ENCODE measurements at places on chromosomes 3 and 15. TPM values are rescaled to one million over a fixed set of nuclear protein-coding genes. Genes with fewer than 3 reads are reported as not detected.

CLDN16 gene
- total RNA-seq = not detected

PODXL2 gene
- 2.2 TPM for total RNA-seq

DPPA2 gene
- total RNA-seq = not detected

GRCh38 chr3:163468531-163469335 is 1609.6 kb downstream of the SI start:
- H3K4me1 ChIP-seq = no peaks in the 10 kb centered on the region
- no peak overlapping the region for H3K27ac ChIP-seq
- no peak for DNase-seq
- H3K27me3 ChIP-seq = no peaks in the 10 kb centered on the region
- H3K36me3 ChIP-seq = no peaks in the 10 kb centered on the region
- no peak overlapping the region for H3K4me3 ChIP-seq

GRCh38 chr15:80777137-80777536 is 2.0 kb upstream of the CEMIP start:
- peaks cover 1% of the 10 kb centered on the region for H3K36me3 ChIP-seq
- H3K27ac ChIP-seq = no peak overlapping the region
- peaks cover 10% of the 10 kb centered on the region for H3K4me1 ChIP-seq
- DNase-seq = no peak
- H3K4me3 ChIP-seq = no peak overlapping the region

Measured in activated CD8-positive, alpha-beta memory T cell treated with anti-CD3 and anti-CD28 coated beads, Interleukin-2, amount 10 ng/mL, durations not matched to agents 7 days and 5 days (primary cell).